A549 treated with RU486 at 1 μM for 4 hours (cell line): ENCODE measurements at places on chromosomes 4 and X. TPM values are rescaled to one million over a fixed set of nuclear protein-coding genes. Genes with fewer than 3 reads are reported as not detected.

Gene ABLIM2
- total RNA-seq: 0.54 to 0.88 TPM (median 0.58 TPM) in 5 replicates

Gene EDNRA
- 0.30 to 0.62 TPM (median 0.31 TPM) in 5 replicates for total RNA-seq

Gene PNCK
- 0.16 to 2.0 TPM (median 0.49 TPM) in 4 of 5 replicates, not detected in the other for total RNA-seq

Gene KLHL2
- 10.0 to 13.3 TPM (median 11.6 TPM) in 5 replicates for total RNA-seq

Gene PDGFRA
- total RNA-seq: 0.34 to 0.66 TPM (median 0.61 TPM) in 5 replicates

Gene CENPVL1
- total RNA-seq: not detected in 5 replicates

Gene TMEM35A
- not detected in 5 replicates for total RNA-seq

Gene ERAS
- total RNA-seq: 0.13 TPM in 1 of 5 replicates, not detected in the others

Gene RTL9
- 0.03 to 0.08 TPM (median 0.06 TPM) in 5 replicates for total RNA-seq
